ENCODE measurements at places on chromosomes 12 and 14.
A peak's percentile ranks its signal among the peaks of the same experiment; 100 is the strongest.

- no peak for DNase-seq
These were observed 81.1 kb upstream of the DIO3 start for GRCh38 chr14:101480022-101480746.

GRCh38 chr14:56487761-56488160, 91.8 kb upstream of the TMEM260 start:
- DNase-seq, result no peak

DNA sequence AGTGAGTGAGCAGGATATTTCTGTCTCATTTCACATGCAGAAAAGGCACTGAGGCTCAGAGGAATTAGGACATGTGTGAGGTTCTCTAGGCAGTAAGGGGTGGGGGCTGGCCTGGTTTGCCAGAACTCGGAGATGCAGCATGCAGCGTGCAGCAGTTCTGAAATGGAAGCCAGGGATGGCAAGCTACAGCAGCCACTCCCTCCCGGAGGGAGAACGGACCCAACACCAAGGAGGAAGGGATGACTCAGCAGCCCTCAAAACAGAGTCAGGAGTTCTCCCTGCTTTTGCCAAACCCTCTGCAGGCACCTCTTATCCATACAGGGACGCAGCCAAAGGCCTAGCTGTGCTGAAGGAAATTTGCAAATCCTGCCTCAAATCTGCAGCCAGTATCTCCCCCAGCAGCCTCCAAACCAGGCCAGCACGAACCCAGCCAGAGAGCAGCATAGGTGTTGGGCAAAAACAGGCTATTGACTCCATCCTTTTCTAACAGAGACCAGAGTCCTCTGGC, 10.3 kb upstream of the SERPINA3 start:
- DNase-seq, result no peak

- no peak for DNase-seq
These were observed 269.0 kb downstream of the KCNH5 start for GRCh38 chr14:62776300-62776699.

DNA sequence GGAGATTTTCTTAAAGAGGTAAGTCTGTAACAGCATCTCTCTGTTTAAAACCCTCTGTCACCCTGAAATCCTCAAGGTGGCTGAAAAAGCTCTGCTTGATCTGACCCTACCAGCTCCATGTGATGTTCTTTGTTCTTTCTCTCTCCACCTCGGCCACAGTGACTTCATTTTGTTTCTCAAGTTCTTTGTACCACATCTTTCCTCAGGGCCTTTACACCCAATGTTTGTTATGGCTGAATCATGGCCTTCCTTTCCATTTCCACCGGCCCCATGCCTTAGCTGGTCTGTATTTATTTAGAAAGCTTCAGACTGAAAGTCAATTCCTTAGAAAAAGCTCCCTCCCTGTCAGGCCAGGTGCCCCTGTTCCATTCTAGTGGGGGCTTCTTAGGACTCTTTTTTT, 431.2 kb downstream of the NAV3 start:
- no peak for DNase-seq

DNA sequence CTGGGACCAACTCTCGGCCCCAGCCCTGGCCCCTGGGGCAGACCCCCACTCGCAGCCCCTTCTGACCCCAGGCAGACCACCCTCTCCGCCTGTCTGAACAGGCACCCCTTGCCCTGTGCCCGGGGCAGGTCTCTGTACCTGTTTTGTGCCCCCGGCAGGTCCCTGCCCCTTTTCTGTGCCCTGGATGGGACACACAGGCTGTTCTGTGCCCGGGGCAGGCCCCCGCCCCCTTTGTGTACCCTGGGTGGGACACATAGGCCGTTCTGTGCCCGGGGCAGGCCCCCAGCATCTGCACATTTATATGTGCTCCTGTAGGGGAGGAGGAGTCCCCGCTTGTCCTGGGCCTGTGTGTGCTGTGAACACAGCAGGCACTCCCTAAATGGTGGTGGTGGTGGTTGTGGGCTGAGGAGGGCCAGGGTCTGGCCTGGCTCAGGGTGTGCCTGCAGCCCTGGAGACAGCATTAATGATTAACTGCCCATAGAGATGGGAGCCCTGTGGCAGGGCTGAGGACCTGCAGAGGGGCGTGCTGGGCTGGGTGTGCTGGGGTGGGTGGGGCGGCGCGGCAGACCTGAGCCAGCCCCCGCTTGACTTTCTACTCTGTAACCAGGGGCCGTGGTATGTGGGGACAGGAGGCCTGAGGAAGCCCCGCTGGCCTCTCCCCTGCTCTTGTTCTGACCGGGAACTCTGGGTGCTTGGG, 3.7 kb downstream of the FBRSL1 start:
- DNase-seq, result no peak

GRCh38 chr12:59055204-59055860, 135.0 kb upstream of the LRIG3 start:
- peak; percentile 58 for DNase-seq

- DNase-seq, result no peak
These were observed 700 bp downstream of the KCNJ8 start for GRCh38 chr12:21773806-21774205.

GRCh38 chr12:82434392-82434911, 76.1 kb downstream of the METTL25 start:
- no peak for DNase-seq

- DNase-seq, result no peak
These were observed 994 bp downstream of the SRP54 start for GRCh38 chr14:34983786-34984185.

DNA sequence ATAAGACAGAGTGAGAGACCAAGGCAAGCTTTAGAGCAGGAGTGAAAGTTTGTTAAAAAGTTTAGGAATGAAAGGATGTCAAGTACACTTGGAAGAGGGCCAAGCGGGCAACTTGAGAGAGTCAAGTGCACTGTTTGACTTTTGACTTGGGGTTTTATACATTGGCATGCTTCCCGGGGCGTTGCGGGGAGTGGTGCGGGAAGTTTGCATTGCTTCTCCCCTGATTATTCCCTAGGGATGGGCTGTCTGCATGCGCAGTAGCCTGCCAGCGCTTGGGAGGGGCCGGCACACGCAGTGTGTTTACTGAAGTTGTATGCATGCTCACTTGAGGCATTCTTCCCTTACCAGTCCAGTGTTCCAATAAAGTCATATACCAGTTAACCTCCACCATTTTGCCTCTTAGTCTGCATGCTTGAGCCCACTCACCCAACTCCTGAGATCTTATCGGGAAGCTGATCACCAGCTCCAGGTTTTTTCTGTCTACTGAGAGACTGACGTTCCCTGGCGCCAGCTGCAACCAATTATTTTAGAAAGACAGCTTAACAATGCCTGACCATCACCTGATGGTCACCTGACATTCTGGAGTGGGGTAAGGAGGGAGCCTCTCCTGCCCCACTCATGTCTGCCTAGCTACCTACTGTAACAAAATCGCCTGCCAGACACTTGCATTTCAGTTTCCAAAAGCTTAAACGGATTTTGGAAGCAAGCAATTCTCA, 53.2 kb downstream of the DACT1 start:
- no peak for DNase-seq
